Uterus (tissue), 4 donors: ENCODE measurements at places on chromosomes 5 and 9. TPM values are rescaled to one million over a fixed set of nuclear protein-coding genes. Genes with fewer than 3 reads are reported as not detected.

Gene PCAT7
- total RNA-seq = not detected

Gene SLC22A4
- 4.5 TPM for total RNA-seq

Gene RORB
- total RNA-seq = under 0.01 TPM

Gene PCDHB12
- 20.5 TPM for total RNA-seq

Gene IL4
- not detected for total RNA-seq

Gene TNC
- total RNA-seq = 242 TPM

Gene CLIC3
- total RNA-seq = 1.5 TPM

Gene NXNL2
- 2.0 TPM for total RNA-seq

Gene PCDHA1
- not detected for total RNA-seq

Gene FAM151B
- 5.0 TPM for total RNA-seq

Gene PKD2L2
- total RNA-seq = not detected

Gene SPINK6
- total RNA-seq = not detected
